ENCODE measurements at places on chromosomes 6 and 20.

- no peak for DNase-seq
Measured at GRCh38 chr20:61424628-61425420, 172.8 kb downstream of the CDH4 start.

DNA sequence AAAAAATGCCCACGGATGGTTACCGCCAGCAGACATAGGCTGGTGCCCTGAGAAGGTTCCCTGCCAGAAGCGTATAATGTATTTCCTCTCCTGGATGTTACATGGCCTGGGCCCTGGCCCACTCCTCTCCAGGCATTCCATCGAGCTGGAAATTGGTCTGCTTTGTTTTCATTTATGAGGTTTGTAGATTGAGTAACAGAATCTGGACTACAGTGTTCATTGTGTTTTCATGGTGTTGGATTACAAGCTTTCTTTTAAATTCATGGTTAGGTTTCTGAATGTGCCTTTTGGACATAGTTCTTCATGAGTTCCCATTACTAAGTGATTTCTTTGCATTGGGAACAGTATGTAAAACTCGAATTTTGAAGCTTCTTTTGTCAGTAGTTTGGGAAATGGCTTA is 6.4 kb downstream of the TIAM2 start:
- DNase-seq: no peak

DNA sequence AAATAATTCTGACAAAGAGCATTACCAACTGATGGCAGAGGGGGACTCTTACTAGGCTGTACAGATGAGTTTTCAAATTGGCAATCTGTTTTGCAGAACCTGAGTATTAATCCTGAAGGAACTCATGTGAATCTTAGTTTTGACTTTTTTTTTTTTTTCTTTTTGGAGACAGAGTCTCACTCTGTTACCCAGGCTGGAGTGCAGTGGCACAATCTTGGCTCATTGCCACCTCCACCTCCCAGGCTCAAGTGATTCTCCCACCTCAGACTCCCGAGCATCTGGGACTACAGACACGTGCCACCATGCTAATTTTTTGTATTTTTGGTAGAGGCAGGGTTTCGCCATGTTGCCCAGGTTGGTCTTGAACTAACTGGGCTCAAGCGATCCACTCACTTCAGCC is 49.3 kb downstream of the KCTD20 start:
- no peak for DNase-seq

DNA sequence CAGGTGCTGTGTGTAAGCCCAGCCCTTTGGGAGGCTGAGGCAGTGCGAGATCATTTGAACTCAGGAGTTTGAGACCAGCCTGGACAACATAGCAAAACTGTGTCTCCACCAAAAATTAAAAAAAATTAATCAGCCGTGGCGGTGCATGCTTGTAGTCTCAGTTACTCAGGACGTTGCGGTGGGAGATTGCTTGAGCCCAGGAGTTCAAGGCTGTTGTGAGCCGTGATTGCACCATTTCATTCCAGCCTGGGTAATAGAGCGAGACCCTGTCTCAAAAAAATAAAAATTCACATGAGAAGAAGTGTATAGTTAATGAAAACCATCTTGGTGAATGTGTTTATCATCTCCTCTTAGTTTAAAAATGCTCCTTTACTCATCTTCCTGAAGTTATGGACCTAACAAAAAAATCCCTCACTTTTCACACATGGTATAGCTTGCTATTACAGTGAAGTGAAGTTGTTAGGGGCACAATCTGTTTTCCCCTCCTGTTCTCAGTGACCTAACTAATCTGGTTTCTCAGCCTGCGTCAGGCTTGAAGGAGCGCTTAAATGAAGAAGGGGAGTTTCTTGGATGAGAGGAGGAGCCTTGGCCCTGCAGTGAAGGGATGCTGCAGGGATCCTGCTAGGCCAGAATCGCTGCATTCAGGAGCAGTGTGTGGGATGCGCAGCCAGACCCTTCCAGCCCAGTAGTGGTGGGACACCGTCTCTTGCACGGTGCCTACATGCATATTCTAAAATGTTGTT is 45.3 kb downstream of the JARID2 start:
- DNase-seq: no peak

DNA sequence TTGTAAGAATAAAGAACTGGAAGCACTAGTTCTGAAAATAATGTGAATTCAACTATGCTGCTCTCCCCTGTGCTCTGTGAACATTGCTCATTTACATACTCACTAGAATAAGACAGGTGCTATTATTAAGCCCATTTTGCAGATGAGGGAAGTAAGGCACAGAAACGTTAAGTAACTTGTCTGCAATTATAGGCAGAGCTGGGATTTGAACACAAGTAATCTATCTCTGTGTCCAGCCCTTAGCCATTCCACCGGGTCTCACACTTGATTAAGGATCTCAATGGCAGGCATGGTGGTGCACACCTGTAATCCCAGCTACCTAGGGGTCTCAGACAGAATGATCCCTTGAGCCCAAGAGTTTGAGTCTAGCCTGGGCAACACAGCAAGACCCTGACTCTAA is 357.7 kb downstream of the CD83 start:
- no peak for DNase-seq

DNA sequence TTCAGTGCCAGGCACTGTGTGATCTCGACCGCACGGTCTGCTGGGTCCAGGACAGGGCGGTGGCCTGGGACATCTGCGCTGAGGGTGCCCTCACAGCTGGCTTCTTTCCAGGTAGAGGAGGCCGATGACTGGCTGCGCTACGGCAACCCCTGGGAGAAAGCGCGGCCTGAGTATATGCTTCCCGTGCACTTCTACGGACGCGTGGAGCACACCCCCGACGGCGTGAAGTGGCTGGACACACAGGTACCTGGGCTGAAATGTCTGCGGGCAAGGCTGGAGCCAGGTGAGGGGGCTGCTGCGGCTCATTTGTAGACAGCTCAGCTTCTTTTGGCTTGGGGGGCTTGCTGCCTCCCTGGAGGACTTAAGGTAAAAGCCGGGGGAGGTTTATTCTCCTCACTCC is 26.6 kb downstream of the PYGB start:
- DNase-seq: no peak

GRCh38 chr20:22689266-22689665 is 104.9 kb upstream of the FOXA2 start:
- no peak for DNase-seq

GRCh38 chr20:22353586-22353985 is 230.8 kb downstream of the FOXA2 start:
- DNase-seq: no peak

DNA sequence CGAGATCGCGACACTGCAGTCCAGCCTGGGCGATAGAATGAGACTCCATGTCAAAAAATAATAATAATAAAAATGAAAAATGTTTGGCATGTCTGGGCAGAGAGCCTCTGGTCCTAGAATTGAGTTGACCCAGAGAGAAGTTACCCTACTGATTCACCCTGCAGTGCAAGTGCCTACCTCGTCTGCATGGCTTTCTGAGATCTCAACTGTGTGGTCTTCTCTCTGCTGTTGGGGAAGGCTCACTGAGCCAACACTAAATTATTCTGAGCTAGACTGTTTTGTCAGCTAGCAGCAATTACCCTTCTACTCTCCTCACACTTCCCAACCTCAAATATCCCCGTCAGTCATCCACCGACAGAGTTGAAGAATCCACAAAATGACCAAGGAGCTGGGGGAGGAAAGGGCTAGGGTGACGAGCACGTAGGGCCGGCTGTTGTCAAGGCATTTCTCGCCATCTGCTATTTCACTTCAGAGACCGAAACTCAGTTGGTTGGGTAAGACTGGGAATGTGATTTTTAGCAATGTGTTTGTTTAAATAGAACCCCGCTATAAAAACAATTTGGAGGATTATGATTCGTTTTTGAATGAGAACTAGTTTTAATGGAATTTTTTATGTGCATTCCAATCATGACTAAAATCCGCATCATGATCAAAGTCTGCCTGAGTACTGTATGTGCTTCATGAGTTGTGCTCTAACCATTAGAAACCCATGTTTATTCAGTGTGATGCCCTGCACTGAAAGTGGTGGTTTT is 9.4 kb downstream of the MAS1 start:
- no peak for DNase-seq

DNA sequence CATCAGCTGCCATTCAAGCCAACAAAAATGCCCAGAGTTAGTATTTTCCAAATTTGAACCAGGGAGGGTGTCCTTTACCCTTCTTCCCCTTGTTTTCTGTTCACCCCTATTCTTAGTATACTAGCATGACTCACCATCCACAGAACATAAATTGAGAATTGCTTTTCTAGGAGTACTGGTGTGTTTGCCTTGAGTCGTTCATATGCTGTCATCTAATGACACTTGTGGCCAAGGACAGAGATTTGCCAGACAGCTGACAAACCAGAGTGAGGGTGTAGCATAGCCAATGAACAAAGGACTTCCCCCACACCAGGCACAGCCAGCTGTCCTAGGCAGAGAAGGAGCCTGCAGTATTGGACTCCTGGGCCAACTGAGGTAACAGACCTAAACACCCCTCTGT is 62.2 kb downstream of the FILIP1 start:
- no peak for DNase-seq

- DNase-seq: no peak
Measured at GRCh38 chr6:144647971-144648651, 363.0 kb downstream of the UTRN start.

GRCh38 chr20:14928083-14928482 is 590.7 kb upstream of the FLRT3 start:
- DNase-seq: no peak

DNA sequence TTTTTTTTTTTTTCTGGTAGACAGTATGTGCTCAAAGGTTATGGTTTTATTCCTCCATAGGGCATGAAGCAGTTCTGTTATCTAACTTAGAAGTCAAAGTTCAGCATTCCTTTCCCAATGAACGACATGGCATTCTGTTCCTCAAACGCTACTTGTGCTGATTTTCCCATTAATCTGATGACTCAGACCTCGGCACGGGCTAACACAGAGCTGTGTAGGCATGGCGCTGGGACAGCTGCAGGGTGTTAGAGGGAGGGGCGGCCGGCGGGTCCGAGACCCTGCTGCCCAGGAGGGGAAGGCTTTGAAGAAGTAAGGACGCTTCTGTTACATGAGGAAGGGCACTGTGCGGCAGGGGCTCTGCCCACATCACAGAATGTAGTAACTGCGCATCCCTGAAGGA is 93.6 kb upstream of the AGPAT4 start:
- no peak for DNase-seq

- DNase-seq: no peak
Measured at GRCh38 chr20:12886618-12887363, 122.0 kb upstream of the SPTLC3 start.

DNA sequence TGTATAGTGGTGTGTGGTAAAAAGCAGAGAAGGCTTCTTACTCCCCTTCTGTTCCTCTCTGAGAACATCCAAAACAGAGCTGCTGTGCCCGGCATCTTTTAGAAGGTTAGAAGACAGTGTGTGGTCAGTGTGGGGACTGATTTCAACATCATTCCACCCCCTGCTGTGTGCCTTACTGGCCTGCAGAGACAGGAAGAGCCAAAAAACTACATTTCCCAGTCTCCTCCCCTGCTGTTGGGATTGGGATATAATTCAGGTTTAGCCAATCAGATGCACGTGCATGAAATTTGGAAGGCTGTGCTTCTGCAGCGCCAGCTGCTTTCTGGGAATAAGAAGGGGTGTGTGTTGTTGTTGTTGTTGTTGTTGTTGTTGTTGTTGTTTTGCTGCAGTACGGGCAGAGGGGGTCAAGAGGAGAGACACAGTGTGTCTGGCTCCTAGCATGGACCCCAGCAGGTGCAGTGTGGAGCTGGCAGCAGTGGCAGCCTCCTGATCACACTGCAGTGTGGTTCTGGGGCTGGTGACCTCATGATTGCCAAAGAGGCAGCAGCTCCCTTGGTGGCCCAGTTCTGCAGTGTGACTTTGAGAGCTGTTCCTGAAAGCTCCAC is 74.7 kb downstream of the MRPL14 start:
- DNase-seq: no peak

GRCh38 chr6:144840619-144841018 is 555.5 kb downstream of the UTRN start:
- DNase-seq: no peak

- DNase-seq: no peak
Measured at GRCh38 chr20:49323622-49324238, 45.9 kb upstream of the ZNFX1 start.

DNA sequence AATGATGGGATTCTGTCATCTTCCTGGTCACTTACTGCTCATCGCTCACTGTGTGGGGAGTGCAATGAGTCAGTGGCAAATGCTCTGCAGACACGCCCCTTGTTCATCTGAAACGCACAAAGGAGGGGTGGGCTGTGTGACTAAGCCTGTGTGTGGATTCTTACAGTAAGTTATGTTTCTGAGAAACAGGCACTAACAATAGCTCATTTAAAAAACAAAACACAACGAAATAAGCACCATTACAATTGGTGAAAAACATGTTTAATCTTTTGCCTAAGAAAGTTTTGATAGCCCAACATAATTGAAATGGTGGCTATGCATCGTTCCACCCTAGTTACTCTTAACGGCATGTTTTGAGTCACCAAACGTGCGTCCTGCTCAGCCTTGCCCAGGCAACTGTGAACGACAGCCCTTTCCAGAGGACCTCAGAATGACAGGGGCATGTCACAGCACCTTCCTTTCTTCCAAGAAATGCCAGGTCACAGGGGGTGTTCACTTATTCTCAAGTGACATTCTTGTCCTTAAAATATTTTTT is 118.4 kb upstream of the SGK1 start:
- DNase-seq: no peak

DNA sequence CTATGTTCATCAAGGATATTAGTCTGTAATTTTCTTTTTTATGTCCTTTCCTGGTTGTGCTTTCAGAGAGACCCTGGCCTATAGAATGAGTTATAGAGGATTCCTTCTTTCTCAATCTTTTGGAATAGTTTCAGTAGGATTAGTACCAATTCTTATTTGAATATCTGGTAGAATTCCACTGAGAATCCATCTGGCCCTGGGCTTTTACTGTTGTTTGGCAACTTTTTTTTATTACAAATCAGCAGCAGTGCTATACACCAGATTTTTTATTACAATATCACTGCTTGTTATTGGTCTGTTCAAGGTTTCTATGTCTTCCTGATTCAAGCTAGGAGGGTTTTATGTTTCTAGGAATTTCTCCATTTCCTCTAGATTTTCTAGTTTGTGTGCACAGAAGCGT is 50.0 kb upstream of the NRSN1 start:
- no peak for DNase-seq

GRCh38 chr6:105850261-105851112 is 235.6 kb upstream of the PRDM1 start:
- no peak for DNase-seq

DNA sequence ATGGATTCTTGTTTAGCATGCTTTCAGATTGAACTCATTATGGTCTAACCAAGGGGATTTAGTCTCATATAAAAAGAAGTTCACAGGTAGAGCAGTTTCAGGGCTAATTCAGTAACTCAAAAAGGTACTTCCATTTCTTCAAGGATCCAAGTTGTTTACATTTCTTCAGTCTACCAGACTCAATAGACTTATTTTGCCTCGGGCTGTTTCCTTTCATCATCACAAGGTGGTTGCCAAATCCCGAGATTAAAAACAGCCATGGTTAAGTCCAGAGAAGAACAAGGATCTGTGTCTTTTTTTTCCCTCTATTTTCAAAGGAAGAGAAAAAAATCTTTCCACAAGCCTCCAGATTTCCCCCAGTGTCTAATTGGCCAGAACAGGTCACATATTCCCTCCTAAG is 69.8 kb upstream of the SNX9 start:
- DNase-seq: no peak

GRCh38 chr6:38323216-38323615 is 316.5 kb downstream of the BTBD9 start:
- no peak for DNase-seq
